ENCODE measurements at places on chromosomes 12 and 14.

DNA sequence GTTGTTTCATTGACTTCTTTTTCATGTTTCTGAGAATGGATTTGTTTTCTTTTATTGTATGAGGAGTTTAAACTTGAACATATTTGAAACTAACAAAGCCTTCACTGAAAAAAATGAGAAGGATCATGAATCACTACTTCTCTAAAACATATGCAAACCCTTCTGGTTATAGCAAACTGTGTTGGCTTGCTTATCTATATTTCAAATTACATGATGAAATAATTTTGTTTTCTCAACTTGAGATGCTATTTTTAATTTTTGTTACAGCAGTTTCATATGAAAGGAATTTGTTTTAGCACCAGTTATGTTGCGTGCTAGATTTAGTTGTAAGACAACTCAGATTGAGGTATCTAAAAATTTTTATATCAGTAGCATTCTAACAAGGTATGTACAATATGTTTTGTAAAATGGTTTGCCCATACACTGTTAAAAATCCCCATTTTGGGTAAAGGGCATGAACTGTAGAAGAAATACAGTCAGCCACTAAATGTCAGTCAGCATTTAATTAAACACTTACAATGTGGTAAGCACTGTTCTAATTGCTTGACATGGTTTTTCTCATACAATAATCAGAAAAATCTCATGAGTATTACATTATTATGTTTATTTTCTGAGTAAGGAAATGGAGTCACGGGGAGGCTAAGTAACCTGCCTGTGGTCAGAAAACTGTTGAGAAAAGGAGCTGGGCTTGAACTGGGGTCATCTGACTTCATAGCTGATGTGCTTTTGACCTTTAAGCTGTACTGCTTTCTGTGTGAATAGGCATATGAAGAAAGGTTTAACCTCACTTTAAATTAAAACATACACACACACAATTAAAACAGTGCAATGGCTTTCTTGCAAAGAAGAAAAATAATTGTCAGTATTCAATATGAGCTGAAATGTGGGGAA is 105.7 kb downstream of the PLEKHA5 start:
- DNase-seq = no peak

- DNase-seq = no peak
These were observed 14.3 kb downstream of the KMT2D start for GRCh38 chr12:49046129-49046895.

DNA sequence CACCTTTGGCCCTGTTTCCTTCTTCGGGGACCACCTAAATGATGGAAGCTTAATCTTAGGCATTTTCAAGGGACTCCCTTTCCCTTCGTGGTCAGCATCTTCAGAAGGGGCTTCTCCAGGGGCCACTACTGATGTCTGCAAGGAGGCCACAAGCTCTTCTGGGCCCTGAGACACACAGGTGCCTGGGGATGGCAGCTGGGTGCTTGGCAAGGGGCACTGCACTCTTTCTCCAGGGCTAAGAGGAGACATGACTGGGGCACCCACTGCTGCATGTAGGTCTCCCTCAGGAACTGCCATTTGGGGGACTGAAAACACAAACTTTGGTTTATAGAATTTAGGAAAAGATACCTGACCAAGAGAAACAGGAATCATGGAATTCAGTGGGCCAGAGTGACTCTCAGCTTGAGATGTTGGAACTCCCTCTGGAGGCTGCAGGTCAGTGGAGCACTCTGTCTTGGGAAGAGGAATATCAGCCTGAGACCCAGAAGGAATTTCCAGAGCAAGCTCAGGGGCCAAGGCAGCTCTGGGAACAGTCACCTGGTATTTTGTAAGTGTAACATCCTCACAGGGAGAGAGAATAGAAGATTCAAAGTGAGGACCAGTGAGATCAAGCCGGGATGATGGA is 16.0 kb downstream of the PLD4 start:
- no peak for DNase-seq

DNA sequence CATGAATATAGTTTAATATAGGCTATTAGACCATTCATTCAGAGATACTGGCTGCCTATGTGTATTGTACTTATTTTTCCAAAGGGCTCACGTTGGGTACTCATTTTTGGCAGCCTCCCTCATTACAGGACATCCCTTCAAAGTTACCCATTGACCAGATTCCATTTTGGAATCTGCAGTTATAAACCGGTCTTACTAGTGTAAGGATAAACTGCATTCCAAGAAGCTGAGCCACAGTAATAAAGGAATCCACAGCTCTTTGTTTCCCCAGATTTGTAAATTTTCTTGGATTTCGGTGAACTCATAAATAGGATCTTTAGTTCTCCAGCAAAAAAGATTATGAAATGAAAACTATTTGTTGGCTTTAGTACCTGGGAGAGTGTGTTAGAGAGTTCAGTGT is 18.9 kb upstream of the CFL2 start:
- DNase-seq = no peak

DNA sequence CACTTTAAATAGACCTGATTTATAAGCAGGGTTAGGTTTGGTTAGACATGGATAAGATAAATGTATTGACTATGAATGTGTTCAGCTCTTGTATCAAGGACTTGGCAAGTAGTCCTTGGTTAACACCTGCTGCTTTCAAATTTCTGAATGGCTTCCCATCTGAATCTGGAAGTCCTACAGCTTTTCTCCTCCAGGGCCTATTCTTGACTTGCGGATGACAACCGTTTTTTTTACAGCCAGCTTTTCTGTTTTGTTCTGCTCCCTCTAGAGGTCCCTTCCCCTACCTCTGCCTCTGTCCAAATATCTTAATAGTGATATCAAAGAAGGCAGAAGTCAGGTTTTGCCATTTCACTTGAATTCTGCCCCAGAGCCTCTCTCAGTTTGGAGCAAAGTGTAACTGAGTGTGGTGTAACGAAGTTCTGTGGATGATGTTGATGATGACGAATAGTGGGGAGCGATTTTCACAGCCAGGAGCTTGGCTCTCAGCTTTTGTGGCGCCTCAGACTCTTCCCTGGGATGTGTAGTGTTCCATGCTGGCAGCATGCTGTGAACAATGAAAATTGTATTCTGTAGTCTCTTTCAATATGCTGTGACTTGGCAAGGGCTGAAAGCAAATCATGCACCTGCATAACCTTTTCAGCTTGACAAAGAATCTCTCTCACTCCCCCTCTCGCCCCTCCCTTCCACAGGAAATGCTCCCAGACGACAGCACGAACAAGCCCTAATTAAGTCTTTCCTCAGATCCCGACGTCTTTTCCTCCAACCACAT is 5.0 kb upstream of the SLC4A8 start:
- no peak for DNase-seq

GRCh38 chr12:30485230-30485890 is 210.3 kb downstream of the IPO8 start:
- no peak for DNase-seq

DNA sequence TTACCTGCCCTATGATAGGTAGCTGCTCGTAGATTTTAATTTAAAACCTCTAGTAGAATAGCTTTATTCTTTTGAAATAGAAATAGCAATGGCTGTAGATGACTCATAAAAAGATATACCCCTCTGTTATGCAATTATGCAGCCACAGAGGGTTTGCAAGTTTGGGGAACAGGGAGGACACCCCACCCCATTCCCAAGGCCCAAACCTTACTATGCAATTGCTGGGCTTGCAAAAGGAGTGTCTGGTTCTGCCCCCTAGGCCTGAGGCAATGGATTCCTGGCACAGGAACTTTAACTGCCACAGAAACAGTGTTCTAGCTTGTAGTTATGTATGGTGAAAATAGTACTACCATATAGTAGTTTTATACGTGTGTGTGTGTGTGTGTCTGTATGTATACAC is 403.3 kb downstream of the ADAMTS20 start:
- DNase-seq = no peak

DNA sequence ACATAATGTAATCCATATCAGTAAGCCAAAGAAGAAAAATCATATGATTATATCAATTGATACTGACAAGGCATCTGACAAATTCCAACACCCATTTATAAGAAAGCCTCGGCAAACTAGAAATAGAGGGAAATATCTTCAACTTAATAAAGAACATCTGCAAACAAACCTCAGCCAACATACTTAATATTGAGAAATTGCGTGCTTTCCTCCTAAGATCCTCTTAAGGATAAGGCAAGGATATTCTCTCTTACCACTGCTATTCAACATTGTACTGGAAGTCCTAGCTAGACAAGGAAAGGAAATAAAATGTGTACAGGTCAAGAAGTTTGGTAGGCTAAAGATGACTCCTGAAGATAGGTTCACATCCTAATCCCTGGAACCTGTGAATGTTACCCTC is 115.9 kb downstream of the DERA start:
- no peak for DNase-seq

DNA sequence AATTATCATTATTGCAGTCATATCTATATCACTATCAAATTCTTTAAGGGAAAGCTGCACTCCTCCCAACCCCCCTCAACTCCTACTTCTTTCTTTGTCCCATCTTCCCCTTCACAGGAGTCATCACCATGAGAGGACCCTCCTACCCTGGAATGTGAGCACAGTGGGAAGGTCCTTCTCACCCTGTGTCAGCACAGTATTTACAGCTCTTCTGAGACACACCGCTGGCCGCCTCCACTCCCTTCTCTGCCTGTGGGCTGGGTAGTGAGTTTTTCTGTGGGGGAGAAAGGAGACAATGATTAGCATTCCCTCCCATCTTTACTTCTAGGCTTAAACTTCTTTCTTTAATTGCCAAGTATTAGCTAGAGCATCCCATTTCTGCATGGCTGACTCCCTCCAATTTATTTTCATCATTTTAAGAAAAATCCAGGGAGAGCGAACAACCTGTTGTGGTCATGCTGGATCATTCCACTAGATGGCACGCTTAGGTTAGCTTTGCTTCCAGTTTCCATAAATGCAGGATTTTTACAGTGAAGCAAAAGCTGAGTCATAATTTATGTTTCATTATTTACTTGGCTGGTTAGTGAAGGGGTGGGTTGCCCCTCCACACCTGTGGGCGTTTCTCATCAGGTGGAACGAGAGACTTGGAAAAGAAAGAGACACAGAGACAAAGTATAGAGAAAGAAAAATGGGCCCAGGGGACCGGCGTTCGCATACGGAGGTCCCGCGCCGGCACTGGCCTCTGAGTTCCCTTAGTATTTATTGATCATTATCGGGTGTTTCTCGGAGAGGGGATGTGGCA is 188.5 kb downstream of the ALX1 start:
- no peak for DNase-seq

GRCh38 chr12:127942981-127943380 is 324.0 kb upstream of the TMEM132C start:
- DNase-seq = no peak

DNA sequence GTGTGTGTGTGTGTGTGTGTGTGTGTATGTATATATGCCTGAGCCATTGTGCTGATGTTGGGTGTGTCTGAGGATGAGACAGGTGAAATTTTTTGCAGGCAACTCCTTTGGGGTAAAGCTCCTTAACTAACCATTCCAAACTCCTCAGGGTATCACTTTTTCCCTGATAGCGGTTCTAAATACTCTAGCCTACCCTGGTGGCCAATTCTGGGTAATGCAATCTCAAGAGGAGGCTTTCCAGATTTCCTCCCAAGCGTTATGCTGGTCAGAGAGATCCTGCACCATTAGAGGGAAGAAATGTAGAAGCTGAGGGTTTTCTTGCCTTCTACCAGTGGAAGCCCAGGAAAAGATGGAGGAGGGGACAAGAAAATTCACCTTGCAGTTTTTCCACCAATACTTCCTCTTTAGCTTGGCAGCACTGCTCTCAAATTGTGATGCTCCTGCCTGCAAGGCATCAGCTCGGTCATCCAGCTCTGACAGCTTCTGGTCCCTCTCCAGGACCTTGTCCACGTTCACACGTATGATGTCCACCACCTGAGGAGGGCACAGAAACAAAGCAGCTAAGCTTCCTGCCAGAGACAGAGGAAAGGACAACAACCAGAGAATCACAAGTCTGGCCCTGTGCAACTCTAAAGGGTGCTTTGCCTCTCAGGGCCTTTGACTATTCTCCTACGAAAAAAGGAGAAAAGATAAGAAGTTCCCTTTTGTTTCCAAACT is 4.9 kb downstream of the VAMP1 start:
- peak; percentile 35 for DNase-seq

- DNase-seq = no peak
These were observed 17.3 kb upstream of the FIGNL2 start for GRCh38 chr12:51865757-51866270.

DNA sequence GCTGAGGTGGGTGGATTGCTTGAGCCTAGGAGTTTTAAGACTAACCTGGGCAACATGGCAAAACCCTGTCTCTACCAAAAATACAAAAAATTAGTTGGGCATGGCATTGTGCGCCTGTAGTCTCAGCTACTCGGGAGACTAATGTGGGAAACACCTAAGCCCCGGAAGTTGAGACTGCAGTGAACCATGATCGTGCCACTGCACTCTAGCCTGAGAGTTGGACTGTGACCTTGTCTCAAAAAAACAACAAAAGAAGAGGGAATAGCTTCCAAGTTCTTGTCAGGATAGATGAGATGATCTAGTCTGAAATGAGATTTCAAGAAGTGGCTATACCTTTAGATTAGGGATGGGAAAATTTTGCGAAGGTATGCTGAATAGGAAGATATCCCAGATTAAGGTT is 14.8 kb upstream of the C12orf50 start:
- no peak for DNase-seq

- no peak for DNase-seq
These were observed 173.2 kb downstream of the BRMS1L start for GRCh38 chr14:35999294-35999693.

DNA sequence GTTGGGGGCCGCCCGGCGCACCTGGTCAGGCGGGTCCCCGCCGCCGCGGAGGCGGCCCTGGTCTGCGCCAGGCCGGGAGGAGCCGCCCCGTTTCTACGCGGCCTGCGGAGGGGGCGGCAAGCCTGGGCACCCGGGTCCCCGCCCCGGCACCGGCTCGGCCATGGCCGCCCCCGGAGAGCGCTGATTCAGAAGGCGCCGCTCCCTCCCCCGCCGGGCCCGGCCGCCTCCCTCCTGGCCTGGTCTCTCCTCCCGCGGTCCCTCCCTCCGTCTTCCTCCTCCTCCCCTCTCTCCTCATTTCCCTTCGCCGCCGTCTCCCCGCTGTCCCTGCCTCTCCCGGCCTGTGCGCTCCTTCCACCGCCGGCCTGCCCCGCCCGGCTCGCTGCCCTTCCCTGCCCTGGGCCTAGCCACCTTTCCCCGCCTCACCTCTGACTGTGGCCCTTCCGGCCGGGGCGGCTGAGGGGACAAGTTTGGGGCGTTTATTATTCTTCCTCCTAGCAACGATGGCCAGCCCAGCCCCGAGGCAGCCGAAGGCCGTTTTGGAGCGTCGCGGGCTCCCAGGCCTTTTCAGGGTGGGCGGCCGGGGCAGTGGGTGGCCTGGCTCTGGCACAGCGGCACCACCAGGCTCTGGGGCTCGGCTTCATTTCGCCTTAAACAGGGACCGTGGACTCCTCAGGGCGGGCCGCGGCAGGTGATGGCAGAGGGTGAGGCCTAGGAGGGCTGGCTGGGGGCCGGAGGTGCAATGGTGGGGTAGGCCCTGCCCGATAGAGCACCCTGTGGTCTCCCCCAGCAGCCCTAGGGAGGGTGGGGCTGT is 768 bp downstream of the CEP170B start:
- no peak for DNase-seq

- no peak for DNase-seq
These were observed 1.9 kb downstream of the LRP1-AS start for GRCh38 chr12:57145460-57146059.

DNA sequence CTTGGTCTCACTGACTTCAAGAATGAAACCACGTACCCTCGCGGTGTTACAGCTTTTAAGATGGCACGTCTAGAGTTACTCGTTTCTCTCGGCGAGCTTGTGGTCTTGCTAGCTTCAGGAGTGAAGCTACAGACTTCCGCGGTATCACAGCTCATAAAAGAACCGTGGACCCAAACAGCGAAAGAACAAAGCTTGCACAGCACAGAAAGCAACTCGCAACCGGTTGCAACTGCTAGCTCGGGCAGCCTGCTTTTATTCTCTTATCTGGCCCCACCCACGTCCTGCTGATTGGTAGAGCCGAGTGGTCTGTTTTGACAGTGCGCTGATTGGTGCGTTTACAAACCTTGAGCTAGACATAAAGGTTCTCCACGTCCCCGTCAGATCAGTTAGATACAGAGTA is 4.2 kb upstream of the CLEC4C start:
- DNase-seq = no peak
